ENCODE measurements at places on chromosomes 13 and 19.

GRCh38 chr13:48476686-48477085 lies 56.2 kb downstream of the RCBTB2 start:
- DNase-seq: no peak

DNA sequence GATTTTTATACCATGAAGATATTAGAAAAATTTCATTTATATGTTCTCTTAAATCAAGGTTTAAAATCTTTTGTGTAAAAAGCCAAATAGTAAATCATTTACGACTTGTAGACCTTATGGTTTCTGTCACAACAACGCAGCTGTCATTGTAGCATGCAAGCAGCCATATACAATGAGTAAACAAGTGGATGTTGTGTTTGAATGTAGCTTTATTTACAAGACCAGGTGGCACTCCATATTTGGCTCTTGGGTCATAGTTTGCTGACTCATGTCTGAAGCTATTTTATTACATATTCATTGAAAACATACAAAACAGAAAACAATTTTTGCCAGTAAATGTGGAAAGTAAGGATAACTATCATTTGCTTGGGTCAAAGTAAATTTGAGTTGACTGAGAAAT lies 930.8 kb downstream of the SLITRK5 start:
- no peak for DNase-seq

DNA sequence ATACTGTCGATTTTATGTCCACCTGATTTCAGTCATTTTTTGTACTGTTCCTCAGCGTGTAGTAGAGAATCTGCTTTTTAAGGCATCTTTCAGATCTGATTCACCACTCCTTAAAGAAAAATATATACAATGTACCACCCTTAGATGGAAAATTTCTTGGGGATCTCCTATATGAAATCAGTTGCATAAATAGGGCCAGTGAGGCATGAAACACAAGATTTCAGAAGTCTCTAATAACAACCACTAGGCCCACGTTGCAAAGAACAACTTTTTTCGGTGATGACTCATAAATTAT lies 1.4 kb downstream of the USP12 start:
- no peak for DNase-seq

DNA sequence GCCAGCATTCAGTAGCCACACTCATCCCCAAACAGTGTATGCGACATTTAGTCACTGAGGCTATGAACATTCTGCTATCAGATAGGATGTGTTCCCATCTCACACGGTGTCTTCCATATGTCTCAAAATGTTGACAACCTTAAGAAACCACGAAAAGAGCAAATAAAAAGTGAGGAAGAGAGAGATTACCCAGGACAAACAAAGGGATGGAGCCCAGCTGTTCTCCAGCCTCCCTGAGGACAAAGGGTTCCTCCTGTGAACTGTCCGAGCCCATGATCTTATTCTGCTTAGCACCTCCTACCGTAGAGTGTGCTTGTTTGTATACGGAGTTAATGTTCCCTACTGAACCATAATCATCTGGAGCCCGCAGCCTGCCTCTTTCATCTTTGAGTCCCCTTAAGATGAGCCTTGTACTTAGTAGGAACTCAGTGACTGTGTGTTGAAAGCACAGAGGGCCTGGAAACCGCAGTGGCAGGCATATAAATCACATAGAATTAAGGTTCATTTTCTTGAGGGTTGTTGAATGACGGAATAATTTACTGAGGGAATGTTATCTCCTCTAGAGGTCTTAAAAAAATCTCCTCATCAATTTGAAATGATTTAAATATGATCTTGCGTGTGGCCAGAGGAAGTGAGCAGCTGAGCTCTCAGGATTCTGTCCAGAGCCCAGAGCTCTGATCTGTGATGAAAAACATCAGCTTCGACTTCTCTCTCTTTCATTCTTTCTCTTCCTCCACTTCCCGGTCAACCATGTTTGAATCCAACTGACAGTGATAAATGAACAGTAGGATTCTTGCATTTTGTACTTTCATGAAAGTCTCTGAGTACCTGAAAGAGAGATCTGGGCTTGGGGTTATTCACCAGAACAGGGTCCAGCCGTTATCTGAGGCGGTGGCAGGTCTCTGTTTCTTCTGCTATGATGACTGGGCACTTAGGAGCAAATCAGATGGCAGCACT lies 200.5 kb downstream of the KLF5 start:
- no peak for DNase-seq

GRCh38 chr19:30570194-30570593 lies 198.0 kb downstream of the ZNF536 start:
- DNase-seq: no peak

DNA sequence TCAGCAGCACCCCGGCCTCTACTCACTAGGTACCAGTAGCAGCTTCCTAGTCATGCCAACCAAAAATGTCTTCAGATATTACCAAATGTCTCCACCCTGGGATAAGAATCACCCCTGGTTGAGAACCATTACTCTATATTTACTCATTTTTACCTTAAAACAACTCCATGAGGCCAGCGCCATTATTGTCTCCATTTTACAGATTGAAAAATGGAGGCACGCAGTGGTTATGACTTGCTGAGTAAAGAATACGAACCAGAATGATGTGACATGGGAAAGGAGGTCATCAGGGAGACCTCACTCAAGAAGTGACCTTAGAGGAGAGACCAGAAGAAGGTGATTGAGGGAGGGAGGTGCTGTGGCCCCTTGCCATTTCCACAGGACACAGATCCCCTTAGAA lies 2.2 kb downstream of the CEACAM19 start:
- DNase-seq: no peak

GRCh38 chr19:5037936-5038335 lies 69.0 kb downstream of the KDM4B start:
- DNase-seq: no peak

DNA sequence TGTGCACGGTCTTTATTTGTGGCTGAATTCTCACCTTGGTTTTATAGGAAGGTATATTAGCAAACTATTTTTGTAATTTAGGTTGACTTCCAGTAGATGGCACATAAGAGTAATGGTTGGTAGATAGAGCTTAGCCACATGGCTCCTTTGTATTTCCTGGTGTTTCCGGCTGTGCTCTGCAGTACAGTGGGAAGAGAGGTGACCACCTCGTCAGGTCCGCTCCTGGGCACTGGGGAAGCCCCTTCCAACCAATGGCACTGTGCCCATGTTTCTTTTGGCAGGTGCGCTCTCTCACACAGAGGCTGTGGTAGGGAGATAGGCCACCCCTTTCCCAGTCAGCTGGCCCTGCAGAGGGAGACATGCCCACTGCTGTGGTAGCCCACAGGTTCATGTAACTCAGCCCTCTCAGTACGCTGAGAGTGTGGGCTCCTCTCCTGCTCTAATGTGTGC lies 74.3 kb upstream of the ATP12A start:
- no peak for DNase-seq

DNA sequence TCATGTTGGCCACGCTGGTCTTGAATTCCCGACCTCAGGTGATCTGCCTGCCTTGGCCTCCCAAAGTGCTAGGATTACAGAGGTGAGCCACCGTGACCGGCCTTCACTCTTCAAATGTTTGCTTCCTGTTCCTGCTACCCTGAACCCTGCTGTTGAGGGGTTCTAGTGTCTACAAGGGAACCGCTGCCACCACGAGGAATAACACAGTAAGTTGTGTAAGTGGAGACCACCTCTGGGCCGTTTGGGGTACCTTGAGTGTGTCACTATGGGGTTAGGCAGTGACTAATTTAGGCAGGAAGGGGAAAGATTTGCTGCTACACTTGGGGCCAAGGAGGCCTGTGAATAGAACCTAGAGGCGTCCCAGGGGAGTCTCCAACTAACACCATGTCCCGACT lies 2.2 kb upstream of the MYADM start:
- DNase-seq: peak; percentile 61

DNA sequence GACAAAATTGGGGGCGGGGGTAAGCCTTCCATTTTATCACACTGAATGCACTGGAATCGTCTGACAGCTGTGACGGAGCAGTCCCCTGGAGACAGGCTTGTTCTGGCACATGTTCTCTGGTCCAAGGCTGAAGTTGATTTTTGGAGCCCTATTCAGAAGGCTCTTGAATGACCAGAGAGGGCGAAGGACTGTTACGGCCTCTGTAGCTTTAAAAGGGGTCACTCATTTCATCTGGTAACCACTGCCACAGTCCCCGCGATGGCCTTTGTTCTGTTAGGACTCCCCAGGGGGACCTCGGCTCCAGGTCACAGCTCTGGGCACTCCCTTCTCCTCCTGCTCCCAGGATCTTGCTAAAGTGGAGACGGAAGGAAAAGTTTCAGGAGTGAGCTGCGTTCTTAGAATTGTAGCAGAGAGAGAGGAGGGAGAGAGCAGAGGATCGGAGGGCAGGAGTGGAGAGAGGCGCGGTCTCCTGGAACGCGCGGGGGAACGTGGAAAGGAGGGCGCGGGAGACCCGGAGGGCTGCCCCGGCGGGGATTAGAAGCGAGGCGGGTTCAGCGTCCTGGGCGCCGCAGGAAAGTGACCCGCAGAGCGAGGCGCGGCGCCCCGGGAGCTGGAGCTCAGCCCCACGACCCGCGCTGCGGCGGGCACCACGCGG lies 134.3 kb upstream of the MYO16 start:
- DNase-seq: no peak
